ENCODE measurements at places on chromosomes 5 and 9.

DNA sequence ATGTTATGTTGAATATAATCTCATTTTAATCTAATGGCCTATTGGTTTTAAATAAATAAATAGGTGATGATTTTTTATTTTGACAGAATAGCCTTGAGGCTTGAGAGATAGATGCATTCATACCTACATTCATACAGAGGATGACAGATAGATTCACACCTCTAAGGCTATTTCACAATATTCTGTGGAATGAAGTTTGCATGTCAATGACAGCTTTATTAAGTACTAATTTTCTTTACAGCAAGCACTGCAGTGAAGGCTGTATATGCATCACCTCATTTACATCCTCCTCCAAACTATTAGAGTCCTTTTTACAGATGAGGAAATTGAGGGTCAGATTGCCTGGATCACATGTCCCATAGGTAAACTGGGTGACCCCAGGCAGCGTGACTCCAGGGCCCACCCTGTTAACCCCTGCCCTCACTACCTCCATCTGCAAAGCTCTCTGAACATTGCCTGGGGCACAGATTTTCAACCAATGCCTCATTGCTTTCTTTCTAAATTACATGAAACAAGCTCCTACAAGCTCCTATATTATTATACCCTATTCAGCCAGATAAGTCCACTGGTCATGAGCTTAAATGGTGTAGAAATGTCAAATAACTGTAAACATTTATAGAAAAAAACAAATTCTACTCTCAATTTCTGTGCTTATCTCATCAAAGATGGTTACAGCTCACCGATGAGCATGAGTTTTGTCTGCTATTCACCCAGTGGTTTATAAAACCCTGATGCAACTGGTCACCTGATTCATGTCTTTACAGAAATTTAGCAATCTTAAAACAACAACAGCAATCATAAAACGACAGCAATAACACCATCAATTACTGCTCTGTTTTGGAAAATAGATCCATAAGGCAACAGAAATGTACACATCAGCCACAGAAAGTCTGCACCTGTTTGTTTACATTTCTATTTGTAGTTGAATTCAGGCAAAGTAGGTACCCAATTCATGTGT lies 338.0 kb downstream of the NSG2 start:
- no peak for DNase-seq

DNA sequence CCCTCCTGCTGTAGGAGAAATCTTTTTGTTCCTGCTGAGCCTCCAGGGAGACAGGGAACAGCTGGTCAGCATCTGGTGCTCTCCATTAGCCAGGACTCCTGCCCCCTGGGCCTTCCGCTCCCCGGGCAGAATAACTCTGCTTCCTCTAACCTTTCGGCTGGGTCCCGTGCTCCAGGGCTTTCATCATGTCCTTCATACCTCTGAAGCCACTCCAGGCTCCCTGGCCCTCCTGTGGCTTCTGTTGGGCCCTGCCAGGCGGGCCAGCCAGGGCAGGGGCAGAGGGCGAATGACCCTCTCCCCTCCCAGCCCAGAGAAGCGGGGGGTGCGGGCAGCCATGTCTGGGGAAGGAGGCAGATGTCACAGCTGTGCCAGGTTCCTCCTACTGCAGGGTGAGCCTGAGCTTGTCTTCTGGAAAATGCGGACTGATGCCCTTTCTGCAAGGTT lies 81.7 kb upstream of the LMX1B start:
- no peak for DNase-seq

GRCh38 chr5:104363567-104363966 lies 801.0 kb upstream of the NUDT12 start:
- no peak for DNase-seq

- no peak for DNase-seq
Observed at GRCh38 chr5:129445379-129445778, 14.7 kb upstream of the ADAMTS19 start.

- DNase-seq: no peak
Observed at GRCh38 chr9:35818341-35818740, 3.5 kb upstream of the HINT2 start.

DNA sequence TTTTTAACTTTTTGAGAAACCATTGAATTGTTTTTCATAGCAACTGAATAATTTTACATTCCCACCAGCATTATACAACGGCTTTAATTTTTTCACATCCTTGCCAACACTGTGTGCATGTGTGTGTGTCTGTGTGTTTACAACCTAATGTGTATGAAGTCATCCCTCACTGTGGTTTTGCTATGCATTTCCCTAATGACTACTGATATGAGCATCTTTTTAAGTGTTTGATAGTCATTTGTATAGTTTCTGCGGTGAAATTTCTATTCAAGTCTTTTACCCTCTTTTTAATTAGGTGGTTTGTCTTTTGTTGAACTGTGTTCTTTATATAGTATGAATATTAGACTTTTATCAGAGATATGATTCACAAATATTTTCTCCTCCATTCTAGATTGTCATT lies 263.1 kb upstream of the COX7C start:
- no peak for DNase-seq

DNA sequence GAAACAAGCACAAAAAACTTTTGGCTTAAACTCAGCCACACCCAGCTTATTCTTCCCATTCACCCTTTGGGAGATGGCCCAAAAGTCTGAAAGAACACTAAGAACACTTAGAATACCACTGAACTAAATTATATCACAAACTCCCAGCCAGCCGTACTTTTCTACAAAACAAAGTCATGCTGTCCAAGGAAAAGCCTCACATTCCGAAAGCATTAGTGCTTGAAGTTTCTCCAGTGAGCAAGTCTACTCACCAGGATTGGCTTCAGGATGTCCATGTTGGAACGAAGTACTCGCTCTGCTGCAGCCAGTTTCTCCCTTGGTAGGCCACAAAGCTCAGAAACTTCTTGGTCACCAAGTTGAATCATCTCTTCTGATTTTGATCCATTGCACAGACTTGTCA lies 69.7 kb downstream of the ABCA1 start:
- DNase-seq: no peak
